ENCODE measurements at places on chromosomes 4 and X.

DNA sequence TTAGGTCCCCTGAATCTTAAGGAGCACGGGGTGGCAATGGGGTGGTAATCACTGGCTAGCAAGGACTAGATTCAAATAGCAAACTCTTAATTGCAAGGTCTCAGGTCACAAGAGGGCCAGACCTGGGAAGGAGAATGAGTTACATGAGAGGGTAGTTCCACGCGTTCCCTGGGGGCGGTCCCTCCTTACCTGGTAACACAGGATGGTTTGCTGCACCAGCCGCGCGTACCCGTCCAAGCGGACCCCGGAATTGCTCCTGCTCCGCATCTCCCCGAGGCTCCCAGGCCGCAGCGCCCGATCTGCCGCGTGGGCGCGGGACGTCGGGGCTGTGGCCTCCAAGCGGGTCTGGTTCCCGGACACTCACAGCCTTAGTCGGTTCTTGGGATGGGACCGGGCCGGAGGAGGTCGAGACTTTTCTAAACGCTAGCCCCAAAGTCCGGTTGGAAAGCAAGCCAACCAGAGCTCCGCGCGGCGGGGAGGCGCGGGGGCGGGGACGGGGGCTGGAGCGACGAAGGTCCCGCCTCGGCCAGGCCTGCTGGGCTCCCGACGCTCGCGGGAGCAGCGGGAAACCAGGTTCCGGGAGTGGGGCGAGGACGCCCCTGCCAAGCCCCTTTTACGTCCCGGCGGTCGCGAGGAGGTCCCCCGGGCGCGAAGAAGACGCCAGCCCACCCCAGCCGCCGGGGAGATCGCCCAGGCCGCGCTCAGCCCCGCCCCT lies at the start of gene PHKA2:
TSS of gene PHKA2 (minus strand) at position 449 of the 715 bp plus-strand sequence. CDS start at position 267, 182 bp downstream.
- no peak for DNase-seq

DNA sequence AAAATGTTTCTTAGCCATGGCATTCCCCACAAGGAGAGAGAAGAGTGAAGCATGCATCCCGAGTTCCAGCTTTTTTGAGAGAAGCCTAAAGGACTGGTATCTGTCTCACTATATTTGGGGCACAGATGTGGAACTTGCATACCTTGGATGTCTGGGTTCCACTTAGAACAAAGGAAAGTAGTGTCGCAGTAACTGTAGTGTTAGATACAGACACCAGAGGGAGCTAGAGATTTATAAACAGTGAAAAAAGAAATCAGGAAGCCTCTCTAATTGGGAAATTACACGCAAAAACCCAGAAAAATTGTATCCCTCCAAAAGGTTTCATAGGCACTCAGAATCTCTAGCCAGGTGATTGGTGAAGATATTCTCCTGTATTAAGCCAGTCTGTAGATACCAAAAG lies 34.4 kb downstream of the AGTR2 start:
- DNase-seq, result peak; percentile 44

DNA sequence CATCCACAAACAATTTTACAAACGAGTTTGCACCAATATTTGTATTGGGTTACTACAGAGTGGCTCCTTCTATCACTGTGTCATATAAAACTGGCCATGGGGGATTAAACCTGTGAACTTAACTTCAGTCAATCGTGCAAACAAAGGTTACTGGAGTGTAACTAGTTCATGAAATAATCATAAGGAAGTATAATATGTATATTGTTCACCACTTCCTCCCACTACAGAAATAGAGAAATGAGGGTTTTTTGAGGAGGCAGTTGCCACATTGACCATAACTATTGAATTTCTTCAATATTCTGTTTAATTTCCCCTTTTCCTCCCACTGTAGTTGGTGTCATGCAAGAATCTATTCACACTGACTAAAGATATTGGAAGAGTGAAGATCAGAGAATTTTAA lies at the start of gene GPR82:
TSS of gene GPR82 (plus strand) at position 356 of the 400 bp plus-strand sequence. CDS start 2,846 bp downstream, outside the sequence.
- no peak for DNase-seq

DNA sequence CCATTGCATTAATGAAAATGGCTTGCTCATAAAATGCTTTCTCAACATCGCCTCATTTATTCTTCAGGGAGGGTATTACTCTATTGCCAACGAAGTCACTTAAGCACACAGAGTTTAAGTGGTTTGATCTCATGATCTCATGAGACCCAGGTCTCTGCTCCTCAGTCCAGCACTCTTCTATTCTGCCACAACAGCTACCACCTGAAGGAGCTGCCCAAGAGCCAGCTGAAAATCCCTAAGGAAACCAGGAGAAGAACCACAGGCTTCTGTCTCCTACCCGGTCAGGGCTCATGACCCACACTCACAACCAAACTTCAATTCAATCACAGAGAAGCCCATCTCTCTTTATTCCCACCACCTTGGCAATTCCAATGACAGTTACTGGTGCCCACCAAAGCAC lies 85.5 kb upstream of the GPM6B start:
- DNase-seq, result no peak

Measured in tongue (tissue), 3 donors.